Esophagus muscularis mucosa (tissue), 4 donors: ENCODE measurements at places on chromosomes 2 and 18. TPM values are rescaled to one million over a fixed set of nuclear protein-coding genes. Genes with fewer than 3 reads are reported as not detected.

NETO1 gene
- total RNA-seq = 0.34 TPM

PRKCE gene
- total RNA-seq = 11.6 TPM

- no peaks in the 10 kb centered on the region for H3K4me1 ChIP-seq
- no peak overlapping the region for H3K27ac ChIP-seq
- no peak overlapping the region for H3K4me3 ChIP-seq
- no peaks in the 10 kb centered on the region for H3K36me3 ChIP-seq
- H3K27me3 ChIP-seq = no peaks in the 10 kb centered on the region
Observed at GRCh38 chr2:731711-732110, 54.5 kb upstream of the TMEM18 start.

GRCh38 chr2:105007367-105007766, 30.5 kb upstream of the MRPS9 start:
- no peak overlapping the region for H3K27ac ChIP-seq
- no peak overlapping the region for H3K4me3 ChIP-seq
- no peaks in the 10 kb centered on the region for H3K27me3 ChIP-seq

DNA sequence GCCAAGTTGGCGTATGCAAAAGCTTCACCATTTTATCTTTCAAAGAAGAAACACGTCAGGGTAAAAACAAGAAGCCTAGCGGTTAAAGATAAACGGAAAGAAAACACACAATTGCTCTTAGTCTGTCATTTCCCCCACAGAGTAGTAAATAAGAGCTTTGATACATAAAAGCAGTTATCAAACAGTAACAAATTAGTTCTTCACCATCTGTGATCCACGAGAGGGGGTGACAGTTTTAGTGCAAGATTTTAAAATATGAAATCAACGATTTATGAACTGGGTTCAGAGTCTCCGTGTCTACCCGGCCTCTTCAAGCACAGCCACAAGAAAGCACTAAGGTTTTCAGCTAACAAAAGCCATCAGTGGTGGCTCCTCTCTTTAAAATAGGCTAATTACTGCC, 703.9 kb upstream of the ID2 start:
- H3K27me3 ChIP-seq = no peaks in the 10 kb centered on the region
- H3K27ac ChIP-seq = no peak overlapping the region
- H3K4me1 ChIP-seq = no peaks in the 10 kb centered on the region
- DNase-seq = no peak
- H3K36me3 ChIP-seq = no peaks in the 10 kb centered on the region
- H3K4me3 ChIP-seq = no peak overlapping the region

DNA sequence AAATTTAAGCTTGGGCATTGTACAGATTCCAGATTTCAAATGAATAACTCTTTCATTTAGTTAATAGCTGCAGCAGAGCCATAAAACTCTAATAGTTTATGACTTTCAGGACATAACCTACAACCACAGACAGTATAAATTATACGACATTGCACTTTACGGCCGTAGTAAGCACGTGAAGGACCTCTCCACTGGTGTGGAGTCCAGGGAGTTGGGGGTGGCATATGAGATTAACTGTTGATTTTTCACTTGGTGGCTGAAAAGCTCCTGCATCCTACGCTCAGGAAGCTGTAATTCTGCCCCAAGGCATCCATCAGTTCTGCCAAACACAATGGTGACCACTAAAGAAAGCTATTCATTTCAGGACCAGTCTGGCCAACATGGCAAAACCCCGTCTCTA, 376.2 kb downstream of the SOX11 start:
- H3K4me1 ChIP-seq = no peaks in the 10 kb centered on the region
- no peak overlapping the region for H3K27ac ChIP-seq
- no peak overlapping the region for H3K4me3 ChIP-seq
- H3K36me3 ChIP-seq = no peaks in the 10 kb centered on the region

DNA sequence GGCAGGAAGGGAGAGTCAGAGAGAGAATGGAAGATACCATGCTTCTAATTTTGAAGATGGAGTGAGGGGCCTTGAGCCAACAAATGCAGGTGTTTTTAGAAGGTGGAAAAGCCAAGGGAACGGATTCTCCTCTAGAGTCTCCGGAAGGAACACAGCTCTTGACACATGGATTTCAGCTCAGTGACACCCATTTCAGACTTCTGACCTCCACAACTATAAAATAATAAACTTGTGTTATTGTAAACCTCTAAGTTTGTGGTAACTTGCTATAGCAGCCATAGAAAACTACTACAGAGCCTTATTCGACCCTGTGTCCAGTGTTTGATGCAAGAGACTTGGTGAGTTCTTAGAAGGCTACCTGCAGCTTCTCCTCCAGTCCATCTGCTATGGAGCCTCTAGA, 7.8 kb downstream of the IL1F10 start:
- no peaks in the 10 kb centered on the region for H3K4me1 ChIP-seq
- no peak overlapping the region for H3K27ac ChIP-seq
- no peaks in the 10 kb centered on the region for H3K27me3 ChIP-seq
- no peak for DNase-seq

- no peaks in the 10 kb centered on the region for H3K36me3 ChIP-seq
- no peak overlapping the region for H3K27ac ChIP-seq
- H3K4me3 ChIP-seq = no peak overlapping the region
Observed at GRCh38 chr18:911025-911424, 6.4 kb downstream of the ADCYAP1 start.

- no peaks in the 10 kb centered on the region for H3K27me3 ChIP-seq
- no peak overlapping the region for H3K27ac ChIP-seq
- H3K4me1 ChIP-seq = no peaks in the 10 kb centered on the region
Observed at GRCh38 chr2:26316041-26316440, 29.9 kb upstream of the SELENOI start.

GRCh38 chr2:119697290-119698020, 18.5 kb downstream of the TMEM177 start:
- H3K4me3 ChIP-seq = no peak overlapping the region
- H3K4me1 ChIP-seq = peaks cover 13% of the 10 kb centered on the region
- no peaks in the 10 kb centered on the region for H3K27me3 ChIP-seq
- no peak for DNase-seq

GRCh38 chr18:74184875-74185274, 36.6 kb downstream of the TIMM21 start:
- H3K4me3 ChIP-seq = no peak overlapping the region
- H3K36me3 ChIP-seq = no peaks in the 10 kb centered on the region
- H3K4me1 ChIP-seq = peaks cover 5% of the 10 kb centered on the region
- H3K27me3 ChIP-seq = no peaks in the 10 kb centered on the region

DNA sequence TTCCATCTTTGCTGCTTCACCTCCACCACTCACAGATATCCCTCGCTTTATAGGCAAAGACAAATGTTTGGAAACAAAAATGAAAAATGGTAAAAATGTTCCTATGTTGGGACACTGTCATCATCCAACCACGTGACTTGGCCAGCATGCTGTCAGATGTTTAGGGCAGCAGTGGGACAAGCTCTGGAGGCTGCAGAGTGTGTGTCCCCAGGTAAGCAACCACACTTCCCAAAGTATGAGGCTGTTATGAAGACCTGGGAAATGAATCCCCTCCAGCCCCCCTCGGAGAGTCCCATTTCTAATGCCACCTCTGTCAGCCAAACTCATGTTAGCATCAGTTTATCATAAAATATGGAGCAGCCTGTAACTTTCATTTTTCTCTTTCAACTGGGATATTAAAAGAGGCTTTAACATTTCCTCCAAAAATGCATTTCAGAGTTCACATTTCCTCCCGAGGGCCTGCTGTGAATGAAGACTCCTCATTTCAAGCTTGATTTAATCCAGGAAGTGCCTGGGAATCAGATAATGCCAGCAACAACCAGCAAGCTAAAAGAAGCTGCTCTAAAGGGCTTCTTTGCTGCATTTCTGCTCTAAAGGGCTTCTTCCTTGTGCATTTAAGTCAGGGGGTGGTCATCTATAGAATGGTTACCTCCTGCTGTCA, 66.2 kb downstream of the APOB start:
- H3K4me3 ChIP-seq = no peak overlapping the region
- peaks cover 7% of the 10 kb centered on the region for H3K27me3 ChIP-seq
- H3K27ac ChIP-seq = peak overlapping the region; percentile 84
- no peak for DNase-seq
- peaks cover 75% of the 10 kb centered on the region for H3K4me1 ChIP-seq
- no peaks in the 10 kb centered on the region for H3K36me3 ChIP-seq

DNA sequence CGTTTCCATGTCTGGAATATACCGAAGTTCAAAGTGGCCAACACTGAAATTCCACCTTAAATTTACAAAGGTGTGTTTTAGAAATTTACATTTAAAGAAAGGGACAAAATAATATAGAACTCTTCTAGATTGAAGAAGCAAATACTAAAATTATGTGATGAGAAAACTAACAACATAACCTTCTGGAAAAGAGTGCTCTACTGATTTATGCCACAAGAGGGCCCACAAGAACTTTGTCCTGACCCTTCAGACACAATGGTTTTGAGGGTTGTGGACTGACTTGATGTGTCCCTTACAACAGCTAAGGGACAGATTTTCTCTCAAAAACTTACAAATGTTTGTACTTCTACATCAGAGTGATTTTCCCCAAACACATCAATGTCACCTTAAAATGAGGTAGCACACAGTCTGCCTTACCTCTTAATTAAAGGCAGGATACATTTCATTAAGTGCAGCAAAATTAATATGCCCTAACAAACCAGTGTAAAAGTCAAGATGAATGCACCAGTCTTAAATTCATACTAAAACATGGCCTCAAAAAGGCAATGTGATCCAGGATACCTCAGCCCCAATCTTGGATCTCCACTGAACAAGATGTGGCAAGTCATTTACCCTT, 36.2 kb downstream of the EIF2AK3 start:
- H3K27me3 ChIP-seq = no peaks in the 10 kb centered on the region
- no peak overlapping the region for H3K4me3 ChIP-seq
- no peaks in the 10 kb centered on the region for H3K4me1 ChIP-seq
- H3K36me3 ChIP-seq = peaks cover 67% of the 10 kb centered on the region

ZNF396 gene
- total RNA-seq = 1.4 TPM

- peak overlapping the region; percentile 97 for H3K27ac ChIP-seq
- peaks cover 100% of the 10 kb centered on the region for H3K4me1 ChIP-seq
- no peak for DNase-seq
- H3K36me3 ChIP-seq = peaks cover 5% of the 10 kb centered on the region
- H3K4me3 ChIP-seq = no peak overlapping the region
Observed at GRCh38 chr18:48932822-48933510, 17.8 kb downstream of the SMAD7 start.

GALNT3 gene
- 0.99 TPM for total RNA-seq

- no peak for DNase-seq
- H3K4me3 ChIP-seq = no peak overlapping the region
- H3K36me3 ChIP-seq = no peaks in the 10 kb centered on the region
- H3K27me3 ChIP-seq = no peaks in the 10 kb centered on the region
- H3K4me1 ChIP-seq = no peaks in the 10 kb centered on the region
Observed at GRCh38 chr2:12543978-12544558, 172.7 kb upstream of the TRIB2 start.

HJURP gene
- 0.23 TPM for total RNA-seq

PSMD1 gene
- total RNA-seq = 55.2 TPM

LCLAT1 gene
- total RNA-seq = 62.9 TPM

DNA sequence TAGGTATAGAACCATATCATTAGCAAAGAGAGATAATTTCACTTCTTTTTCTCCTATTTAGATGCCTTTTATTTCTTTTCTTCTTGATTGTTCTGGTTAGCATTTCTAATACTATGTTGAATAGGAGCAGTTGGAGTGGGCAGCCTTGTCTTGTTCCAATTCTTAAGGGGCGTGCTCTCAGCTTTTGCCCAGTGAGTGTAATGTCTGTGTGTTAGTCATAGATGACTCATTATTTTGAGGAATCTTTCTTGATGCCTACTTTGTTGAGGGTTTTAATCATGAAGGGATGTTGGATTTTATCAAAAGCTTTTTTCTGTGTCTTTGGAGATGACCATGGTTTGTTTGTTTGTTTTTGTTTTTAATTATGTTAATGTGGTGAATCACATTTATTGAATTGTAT, 1453.1 kb upstream of the SLC39A10 start:
- H3K4me3 ChIP-seq = no peak overlapping the region
- no peaks in the 10 kb centered on the region for H3K4me1 ChIP-seq
- H3K36me3 ChIP-seq = no peaks in the 10 kb centered on the region

- H3K36me3 ChIP-seq = no peaks in the 10 kb centered on the region
- no peak for DNase-seq
- no peak overlapping the region for H3K27ac ChIP-seq
- H3K27me3 ChIP-seq = no peaks in the 10 kb centered on the region
- H3K4me3 ChIP-seq = no peak overlapping the region
- no peaks in the 10 kb centered on the region for H3K4me1 ChIP-seq
Observed at GRCh38 chr2:195318440-195319111, 338.4 kb upstream of the SLC39A10 start.

G6PC2 gene
- total RNA-seq = not detected

GRCh38 chr2:10531874-10532637, 83.9 kb upstream of the ODC1 start:
- DNase-seq = no peak
- no peak overlapping the region for H3K4me3 ChIP-seq
- H3K27ac ChIP-seq = no peak overlapping the region
- no peaks in the 10 kb centered on the region for H3K36me3 ChIP-seq
- no peaks in the 10 kb centered on the region for H3K4me1 ChIP-seq
- no peaks in the 10 kb centered on the region for H3K27me3 ChIP-seq

DNA sequence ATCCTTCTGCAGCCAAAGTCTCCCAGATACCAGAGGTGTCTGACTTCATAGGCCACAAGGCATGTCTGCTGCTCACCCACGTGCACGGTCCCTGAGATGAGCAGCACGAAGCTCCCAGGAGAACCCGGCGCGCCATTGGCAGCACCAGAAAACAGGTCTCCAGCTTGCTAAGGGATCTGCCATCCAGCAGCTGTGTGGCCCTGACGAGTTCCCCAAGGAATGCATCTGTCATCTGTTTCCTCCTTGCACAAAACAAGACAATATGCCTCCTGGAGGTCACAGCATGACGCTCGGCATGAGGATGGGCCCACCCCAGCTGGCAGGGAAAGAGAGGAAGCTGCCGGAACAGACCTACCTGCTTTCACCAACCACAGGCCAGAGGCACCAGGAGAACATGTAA, 29.2 kb downstream of the HS6ST1 start:
- peaks cover 71% of the 10 kb centered on the region for H3K4me1 ChIP-seq
- no peak overlapping the region for H3K4me3 ChIP-seq
- H3K27ac ChIP-seq = no peak overlapping the region
- H3K36me3 ChIP-seq = peaks cover 8% of the 10 kb centered on the region
- no peaks in the 10 kb centered on the region for H3K27me3 ChIP-seq

- H3K4me1 ChIP-seq = no peaks in the 10 kb centered on the region
- H3K27ac ChIP-seq = no peak overlapping the region
- H3K27me3 ChIP-seq = no peaks in the 10 kb centered on the region
- no peak overlapping the region for H3K4me3 ChIP-seq
- no peak for DNase-seq
- H3K36me3 ChIP-seq = no peaks in the 10 kb centered on the region
Observed at GRCh38 chr2:153808679-153809078, 63.0 kb upstream of the GALNT13 start.

GRCh38 chr18:3742541-3742940, 292.6 kb downstream of the TGIF1 start:
- no peak overlapping the region for H3K4me3 ChIP-seq
- H3K27ac ChIP-seq = no peak overlapping the region
- H3K36me3 ChIP-seq = no peaks in the 10 kb centered on the region
- DNase-seq = no peak

ARHGAP28 gene
- total RNA-seq = 1.7 TPM

GRCh38 chr2:20231598-20232026, 6.7 kb upstream of the SDC1 start:
- no peaks in the 10 kb centered on the region for H3K4me1 ChIP-seq
- H3K27me3 ChIP-seq = no peaks in the 10 kb centered on the region
- no peak overlapping the region for H3K4me3 ChIP-seq
- H3K27ac ChIP-seq = no peak overlapping the region
- H3K36me3 ChIP-seq = no peaks in the 10 kb centered on the region

GRCh38 chr2:33583194-33583938, 15.7 kb downstream of the FAM98A start:
- peaks cover 35% of the 10 kb centered on the region for H3K36me3 ChIP-seq
- no peak for DNase-seq
- peaks cover 7% of the 10 kb centered on the region for H3K4me1 ChIP-seq
- H3K27ac ChIP-seq = no peak overlapping the region

GRCh38 chr2:222941510-222942032, 80.7 kb downstream of the ACSL3 start:
- H3K4me3 ChIP-seq = no peak overlapping the region
- no peaks in the 10 kb centered on the region for H3K27me3 ChIP-seq
- no peak overlapping the region for H3K27ac ChIP-seq
- H3K4me1 ChIP-seq = peaks cover 4% of the 10 kb centered on the region
- no peak for DNase-seq
